ENCODE measurements at places on chromosomes 5 and 9. TPM values are rescaled to one million over a fixed set of nuclear protein-coding genes. Genes with fewer than 3 reads are reported as not detected.

DNA sequence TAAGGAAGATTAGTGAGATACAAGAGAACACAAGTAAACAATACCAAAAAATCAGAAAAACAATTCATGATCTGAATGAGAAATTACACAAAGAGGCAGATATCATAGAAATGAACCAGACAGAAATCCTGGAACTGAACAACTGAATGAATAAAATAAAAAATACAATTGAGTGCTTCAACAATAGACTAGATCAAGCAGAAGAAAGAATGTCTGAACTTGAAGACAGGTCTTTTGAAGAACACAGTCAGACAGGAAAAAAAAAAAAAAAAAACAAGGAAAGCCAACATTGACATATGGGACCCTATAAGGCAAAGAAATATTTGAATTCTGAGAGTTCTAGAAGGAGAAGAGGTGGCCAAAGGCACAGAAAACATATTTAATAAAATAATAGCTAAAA lies 115.2 kb downstream of the ZDHHC21 start:
- no peak for DNase-seq

- no peak for DNase-seq
Measured at GRCh38 chr5:10995891-10996290, 234.9 kb upstream of the DAP start.

The OR1L1 gene
- not detected for polyA plus RNA-seq

GRCh38 chr5:62268234-62268633 lies 37.8 kb upstream of the KIF2A start:
- no peak for DNase-seq

- no peak for DNase-seq
Measured at GRCh38 chr9:5910413-5911057, 19.8 kb downstream of the MLANA start.

The RASEF gene
- polyA plus RNA-seq, result 0.43 TPM

- DNase-seq, result no peak
Measured at GRCh38 chr5:148125641-148126040, 42.7 kb upstream of the SPINK14 start.

GRCh38 chr9:70683841-70684240 lies 269.4 kb upstream of the KLF9 start:
- no peak for DNase-seq

DNA sequence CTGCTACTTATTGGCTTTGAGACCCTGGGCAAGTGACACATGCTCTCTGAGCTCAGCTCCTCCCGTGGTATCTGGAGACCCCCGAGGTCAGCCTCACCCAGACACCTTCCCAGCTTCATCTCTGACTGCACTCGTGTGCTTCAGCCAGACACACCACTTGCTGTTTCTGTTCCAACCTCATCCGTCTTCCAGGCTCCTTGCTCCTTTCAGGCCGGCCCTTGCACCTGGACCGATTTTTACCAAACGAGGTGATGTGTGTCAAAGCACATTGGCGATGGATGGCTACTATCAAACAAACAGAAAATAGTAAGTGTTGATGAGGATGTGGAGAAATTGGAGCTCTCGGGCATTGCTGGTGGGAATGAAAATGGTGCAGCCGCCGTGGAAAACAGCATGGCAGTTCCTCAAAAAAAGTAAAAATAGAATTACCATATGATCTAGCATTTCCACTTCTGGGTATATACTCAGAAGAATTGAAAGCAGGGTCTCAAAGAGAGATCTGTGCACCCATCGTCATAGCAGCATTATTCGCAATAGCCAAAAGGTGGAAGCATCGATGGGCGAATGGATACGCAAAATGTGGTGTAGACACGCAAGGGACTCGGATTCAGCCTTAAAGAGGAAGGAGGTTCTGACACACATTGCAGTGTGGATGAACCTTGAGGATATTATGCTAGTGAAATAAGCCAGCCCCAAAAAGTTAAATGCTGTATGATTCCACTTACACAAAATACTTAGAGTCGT lies 96.1 kb upstream of the IER5L start:
- DNase-seq, result no peak

The WHRN gene
- polyA plus RNA-seq, result 2.6 TPM

DNA sequence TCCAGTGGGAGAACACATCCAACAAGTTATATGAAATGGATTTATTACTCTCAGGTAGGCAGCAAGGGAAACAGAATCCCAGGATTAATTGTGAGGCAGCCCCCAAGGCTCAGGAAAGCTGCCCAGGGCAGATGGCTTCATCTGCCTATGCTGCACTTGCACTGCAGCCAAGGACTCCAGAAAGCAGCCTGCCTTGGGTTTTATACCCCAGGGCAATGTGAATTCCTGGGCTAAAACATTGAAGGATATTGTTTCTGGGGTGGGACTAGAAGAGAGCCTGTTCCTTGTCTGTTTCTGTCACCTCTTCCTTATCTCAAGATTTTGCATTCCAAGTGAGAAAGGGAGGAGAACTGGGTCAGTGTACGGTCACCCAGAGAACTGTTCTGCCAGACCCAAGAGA lies 8.8 kb upstream of the CCL27 start:
- DNase-seq, result no peak

GRCh38 chr9:114742947-114743346 lies 61.0 kb upstream of the TEX48 start:
- DNase-seq, result no peak

GRCh38 chr9:99116003-99116411 lies 11.1 kb downstream of the TGFBR1 start:
- no peak for DNase-seq

DNA sequence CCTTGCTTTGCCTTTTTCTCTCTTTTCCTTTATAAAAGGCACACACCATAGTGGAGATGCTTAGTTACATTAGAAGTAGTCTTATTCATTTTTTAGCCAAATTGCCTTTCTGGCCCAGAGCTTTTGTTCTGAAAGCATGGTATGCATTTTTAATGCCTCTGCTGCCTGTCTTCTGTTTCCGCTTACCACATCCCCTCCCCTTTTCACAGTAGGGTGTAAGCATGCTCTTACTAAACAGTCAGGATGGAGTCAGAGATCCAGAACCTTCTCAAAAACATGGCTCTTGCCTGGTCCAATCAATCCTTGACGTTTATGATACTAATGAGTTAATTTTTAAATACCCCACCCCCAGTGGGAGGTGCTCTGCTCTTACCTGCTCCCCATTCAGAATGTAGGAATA lies 22.5 kb downstream of the PPP3R2 start:
- DNase-seq, result no peak

The CDH6 gene
- polyA plus RNA-seq, result 3.0 TPM

DNA sequence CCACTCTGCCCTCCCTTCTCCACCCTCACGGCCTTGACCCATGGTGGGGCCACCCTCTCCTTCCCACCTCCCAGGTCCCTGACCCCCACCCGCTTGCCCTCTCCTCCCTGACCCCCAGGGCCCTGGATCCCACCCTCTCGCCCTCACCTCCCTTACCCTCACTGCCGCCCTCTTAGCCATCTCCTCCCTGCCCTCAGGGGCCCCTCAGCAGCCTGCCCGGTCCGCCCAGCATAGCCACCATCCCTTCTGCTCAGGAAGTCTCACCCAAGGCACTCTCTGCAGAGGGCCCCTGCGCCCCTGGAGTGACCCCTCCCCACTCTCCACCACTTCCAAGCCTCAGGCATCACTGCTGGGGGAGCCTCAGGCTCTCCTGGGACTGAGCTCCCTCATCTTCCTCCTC lies 66.3 kb downstream of the MRPL36 start:
- DNase-seq, result no peak

The INSL4 gene
- not detected for polyA plus RNA-seq

DNA sequence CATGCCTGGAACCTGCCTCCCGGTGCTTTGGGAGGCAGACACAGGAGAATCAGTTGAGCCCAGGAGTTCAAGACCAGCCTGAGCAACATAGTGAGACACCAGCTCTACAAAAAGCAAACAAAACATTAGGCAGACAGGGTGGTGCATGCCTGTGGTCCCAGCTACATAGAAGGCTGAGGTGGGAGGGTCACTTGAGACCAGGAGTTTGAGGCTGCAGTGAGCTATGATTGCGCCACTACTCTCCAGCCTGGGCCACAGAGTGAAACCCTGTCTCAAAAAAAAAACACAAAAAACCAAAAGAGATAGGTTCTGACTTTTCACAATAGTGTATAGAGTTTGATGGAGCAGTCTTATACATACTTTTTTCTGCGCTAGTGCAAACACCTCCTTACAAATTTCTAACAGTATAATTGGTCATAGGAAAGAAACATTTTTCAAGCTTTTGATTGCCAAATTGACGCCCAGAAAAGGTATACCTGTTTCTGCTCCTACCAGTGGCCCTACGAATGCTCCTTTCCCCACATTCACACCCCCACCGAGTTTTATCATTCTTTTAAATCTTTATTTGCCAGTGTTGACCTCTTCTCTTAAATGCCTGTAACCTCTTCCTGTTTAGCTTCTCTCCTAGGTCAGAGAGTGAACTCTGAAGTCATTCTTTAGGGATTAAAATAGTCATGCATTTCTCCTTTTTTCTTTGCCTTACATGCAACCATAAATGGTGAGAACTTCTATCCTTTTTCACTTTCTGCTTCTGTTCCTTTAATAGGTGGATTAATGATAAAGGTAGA lies 7.5 kb downstream of the DOCK8 start:
- DNase-seq, result no peak

GRCh38 chr9:84103651-84104377 lies 123.2 kb downstream of the RMI1 start:
- DNase-seq, result no peak

DNA sequence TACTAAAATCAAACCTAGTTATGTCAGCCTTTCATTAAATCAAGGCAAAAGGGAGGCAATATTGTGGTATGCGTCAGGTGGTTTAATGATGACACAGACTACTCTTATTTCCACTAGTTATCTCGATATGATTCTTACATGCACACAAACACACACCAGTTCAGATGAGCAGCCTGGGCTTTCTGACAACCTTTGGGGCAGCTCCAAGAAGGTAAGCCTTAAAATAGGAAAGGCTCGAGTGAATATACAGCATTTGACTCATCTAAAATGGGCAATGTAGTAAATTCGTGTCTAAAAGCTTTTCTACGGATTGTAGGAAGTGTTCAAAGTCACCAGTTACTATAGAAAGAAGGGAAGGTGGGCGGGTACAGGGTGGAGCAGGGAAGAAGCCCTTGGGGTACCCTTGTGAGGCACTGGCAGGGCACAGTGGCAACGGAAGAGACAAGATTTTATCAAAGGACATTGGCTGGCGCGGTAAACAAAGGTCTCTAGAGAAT lies 1.9 kb downstream of the ANKH start:
- no peak for DNase-seq

- DNase-seq, result no peak
Measured at GRCh38 chr5:39835371-39835770, 410.6 kb upstream of the DAB2 start.

The FABP6 gene
- 0.24 TPM for polyA plus RNA-seq

DNA sequence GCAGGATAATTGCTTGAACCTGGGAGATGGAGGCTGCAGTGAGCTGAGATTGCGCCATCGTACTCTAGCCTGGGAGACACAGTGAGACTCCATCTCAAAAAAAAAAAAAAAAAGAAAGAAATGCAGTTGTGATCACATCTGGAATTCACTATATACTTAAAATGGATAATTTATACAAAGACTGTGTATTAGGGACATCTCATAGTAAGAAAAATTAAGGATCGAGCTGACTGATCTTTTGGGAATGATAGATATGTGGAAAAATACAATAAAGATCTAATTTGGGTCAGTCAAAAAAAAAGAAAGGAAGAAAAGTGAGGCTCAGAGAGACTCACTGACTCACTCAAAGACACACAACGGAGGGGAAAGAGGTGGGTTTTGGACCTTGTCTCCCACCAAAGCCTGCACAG lies 73.2 kb upstream of the STXBP1 start:
- no peak for DNase-seq

The PCDHB6 gene
- polyA plus RNA-seq, result 1.4 TPM

The AIF1L gene
- polyA plus RNA-seq, result 27.8 TPM

DNA sequence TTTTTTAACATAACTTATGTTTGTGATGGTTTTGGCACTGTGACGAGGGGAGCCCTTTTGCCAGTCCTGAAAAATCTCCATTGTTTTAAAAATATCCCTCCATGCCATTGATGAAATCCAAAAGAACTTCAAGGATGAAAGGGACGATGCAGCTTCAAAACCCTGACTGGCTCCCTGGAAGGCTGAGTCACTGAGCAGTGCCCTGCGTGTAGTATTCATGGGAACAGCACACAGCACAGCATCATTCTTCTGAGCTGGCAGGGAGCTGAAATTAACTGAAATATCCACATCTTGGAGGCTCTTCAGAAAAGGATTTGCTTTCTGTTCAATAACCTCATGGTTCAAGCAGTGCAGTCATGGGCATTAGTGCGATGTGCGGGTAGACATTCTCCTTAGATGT lies 29.7 kb downstream of the PDE4D start:
- DNase-seq, result no peak

DNA sequence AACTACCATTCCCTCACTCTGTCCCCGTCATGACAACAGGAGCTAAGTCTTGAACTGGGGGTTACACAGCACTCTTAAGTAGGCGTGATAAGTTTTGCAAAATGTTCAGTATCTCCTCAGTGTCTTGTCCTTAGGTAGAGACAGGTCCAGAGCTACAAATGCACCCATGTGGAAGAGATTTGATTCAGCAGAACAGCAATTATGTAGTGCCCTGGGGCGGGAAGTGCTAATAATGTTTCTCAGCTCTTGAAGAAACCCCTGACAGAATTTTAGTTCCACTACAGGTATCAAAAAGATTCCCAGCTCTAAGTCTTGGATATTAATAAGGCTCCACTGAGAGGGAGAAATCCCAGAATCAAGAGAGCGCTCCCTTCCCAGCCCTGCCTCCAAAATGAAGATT lies 49.6 kb downstream of the DCP2 start:
- DNase-seq, result no peak

DNA sequence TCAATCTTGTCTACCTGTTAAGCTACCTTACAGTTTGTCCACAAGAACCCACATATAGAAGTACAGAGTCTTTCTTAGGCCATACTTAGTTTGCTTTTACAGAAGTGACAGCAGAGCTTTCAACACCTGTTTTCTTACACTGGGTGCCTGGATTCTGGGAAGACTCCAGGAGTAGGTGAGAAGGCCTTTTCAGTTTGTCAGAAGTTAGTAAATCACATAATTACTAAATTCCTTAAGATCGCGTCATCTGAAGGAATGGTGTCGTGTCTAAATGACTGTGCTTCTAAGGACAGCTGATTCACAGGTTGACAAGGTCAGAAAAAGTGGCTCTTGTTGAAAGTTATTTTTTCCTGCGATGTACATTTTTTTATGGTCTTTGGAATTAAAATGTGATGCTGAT lies 97.0 kb upstream of the FAM120A start:
- DNase-seq, result no peak

DNA sequence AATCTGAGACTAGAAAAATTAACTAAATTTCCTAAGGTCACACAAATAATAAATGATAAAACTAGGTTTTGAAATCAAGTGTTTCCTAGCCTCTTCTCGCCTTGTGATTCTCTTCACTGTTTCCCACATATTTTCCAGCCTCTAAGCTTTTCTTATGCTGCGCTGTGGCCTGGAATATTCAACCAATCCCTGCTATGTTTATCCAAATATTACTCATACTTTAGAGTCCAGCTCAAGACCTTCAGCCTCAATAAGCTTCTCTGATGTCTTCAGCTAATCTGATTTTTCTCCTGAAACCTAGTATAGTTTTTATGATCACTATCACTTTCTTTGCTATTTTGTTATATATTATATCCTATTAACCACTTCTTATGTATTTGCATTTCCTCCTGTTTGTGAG lies 303.1 kb upstream of the CDH6 start:
- no peak for DNase-seq

GRCh38 chr5:116859666-116860320 lies 285.2 kb upstream of the SEMA6A start:
- DNase-seq, result no peak

The DBH gene
- 0.72 TPM for polyA plus RNA-seq
